ENCODE measurements at places on chromosomes 5 and 9.

GRCh38 chr9:124366476-124367220, 48.6 kb downstream of the PSMB7 start:
- DNase-seq, result no peak

- no peak for DNase-seq
Observed at GRCh38 chr9:34575241-34575640, 14.3 kb downstream of the CNTFR start.

- DNase-seq, result no peak
Observed at GRCh38 chr5:157266286-157267007, 524 bp downstream of the CYFIP2 start.

- peak; percentile 26 for DNase-seq
Observed at GRCh38 chr5:119327018-119327417, 28.8 kb upstream of the TNFAIP8 start.

DNA sequence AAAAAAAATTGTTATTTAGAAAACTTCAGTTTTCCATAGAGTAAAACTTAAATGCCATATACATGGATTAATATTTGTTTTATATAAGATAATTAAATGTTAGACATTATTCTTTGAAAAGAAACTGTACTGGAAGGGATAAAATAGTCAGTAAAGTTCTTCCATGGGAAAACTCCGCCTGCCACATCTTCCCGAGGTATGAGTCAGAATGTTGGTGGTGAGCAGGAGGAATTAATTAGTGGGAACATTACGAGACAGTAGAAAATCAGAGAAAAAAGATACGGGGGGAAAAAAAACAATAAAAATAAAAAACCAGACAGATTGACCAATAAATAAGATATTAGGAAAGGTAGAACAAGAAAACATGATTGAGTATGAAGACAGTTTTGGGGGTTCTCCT, 930.3 kb upstream of the C9orf72 start:
- no peak for DNase-seq

DNA sequence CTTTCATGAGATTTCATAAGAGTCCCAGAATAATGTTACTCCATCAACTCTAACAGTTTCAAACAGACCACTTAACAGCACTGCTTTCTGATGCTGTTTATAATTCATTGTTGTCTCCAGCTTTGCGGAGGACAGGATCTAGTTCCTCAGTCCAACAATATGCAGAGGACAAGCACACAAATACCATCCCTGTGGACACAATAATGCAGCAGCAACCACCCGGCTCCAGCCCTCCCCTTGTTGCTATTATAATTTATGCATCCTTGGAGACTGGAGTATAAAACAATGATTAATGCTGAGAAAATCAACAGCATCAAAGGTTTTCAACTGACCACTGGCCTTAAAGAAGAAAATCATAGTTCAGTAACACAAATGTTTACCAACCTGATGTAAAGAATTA, 108.3 kb downstream of the DENND1A start:
- no peak for DNase-seq

DNA sequence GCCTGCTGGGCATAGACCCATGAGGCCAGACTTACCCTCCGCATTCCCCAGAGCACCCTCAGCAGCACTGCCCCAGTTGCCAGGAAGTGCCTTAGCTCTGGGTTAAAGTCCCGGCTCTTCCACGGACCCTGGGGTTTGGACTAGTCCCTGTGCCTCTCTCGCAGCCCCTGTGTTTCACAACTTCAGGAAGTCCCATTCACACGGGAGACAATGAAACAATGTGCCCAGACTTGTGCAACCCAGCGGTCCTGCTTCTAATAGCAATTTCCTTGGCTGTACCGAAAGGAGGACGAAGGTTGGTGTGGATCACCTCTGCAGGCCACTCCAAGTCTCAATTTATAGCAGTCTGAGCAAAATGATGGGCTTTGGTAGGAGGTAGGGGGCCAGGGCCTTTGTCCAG, 41.8 kb upstream of the FAT2 start:
- no peak for DNase-seq

DNA sequence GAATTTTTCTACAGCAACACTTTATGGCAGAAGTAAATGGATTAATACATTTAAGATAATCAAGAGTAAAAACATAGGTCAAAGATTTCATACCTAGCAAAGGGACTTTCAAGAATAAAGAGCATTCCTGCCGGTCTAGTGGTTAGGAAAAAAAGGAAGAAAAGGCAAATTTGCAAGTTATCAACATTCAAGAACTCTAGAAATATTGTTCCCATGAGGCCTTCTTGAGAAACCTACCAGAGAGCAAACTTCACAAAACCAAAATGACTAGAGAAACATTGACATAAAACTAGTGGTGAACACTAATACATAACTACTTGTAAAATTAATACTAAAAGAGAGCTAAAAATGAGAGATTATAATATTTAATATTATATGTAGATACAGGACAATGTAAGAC, 320.2 kb upstream of the RGMB start:
- no peak for DNase-seq

GRCh38 chr9:119195521-119195920, 173.7 kb downstream of the BRINP1 start:
- DNase-seq, result no peak

- no peak for DNase-seq
Observed at GRCh38 chr9:112551641-112552040, 65.0 kb downstream of the KIAA1958 start.

DNA sequence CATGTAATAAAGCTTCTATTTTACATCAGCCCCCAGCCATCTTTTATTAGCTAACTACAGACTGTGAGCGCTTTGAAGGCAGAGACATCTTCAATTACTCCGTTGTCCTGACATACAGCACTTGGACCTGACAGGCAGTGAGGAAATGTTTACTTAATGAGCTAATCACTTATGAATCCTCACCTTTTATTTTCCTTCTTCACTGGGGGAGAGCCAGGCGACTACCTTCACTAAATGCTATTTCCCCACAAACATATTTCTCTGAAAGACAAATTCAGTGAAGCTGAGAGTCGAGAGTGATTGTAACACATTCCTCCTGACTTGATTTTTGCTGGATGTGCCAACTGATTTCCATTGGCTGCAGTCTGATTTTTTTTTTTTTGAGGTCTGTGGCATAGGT, 192.1 kb upstream of the CLINT1 start:
- DNase-seq, result no peak

GRCh38 chr5:142248853-142249462, 75.9 kb downstream of the SPRY4 start:
- no peak for DNase-seq

DNA sequence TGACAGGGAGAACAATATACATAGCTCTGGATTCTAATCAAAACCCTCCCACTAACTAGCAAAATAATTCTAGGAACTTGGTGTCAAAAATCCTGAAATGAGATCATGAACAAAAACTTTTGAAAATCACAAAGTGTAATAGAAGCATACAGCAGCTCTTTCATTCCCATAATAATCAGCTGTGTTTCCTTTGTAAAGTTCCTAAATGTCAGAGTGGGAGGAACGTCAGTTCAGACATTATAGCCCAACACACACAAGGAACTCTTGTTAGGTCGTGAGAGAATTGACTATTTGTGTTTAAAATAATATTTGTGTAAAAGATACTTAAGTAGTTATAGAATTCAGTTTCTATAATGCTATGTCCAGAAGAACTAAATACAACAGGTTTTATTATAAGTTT, 312.8 kb downstream of the SEMA5A start:
- no peak for DNase-seq

- DNase-seq, result no peak
Observed at GRCh38 chr5:108637134-108637533, 110.6 kb upstream of the FER start.

- no peak for DNase-seq
Observed at GRCh38 chr5:157961176-157961575, 102.2 kb upstream of the CLINT1 start.

DNA sequence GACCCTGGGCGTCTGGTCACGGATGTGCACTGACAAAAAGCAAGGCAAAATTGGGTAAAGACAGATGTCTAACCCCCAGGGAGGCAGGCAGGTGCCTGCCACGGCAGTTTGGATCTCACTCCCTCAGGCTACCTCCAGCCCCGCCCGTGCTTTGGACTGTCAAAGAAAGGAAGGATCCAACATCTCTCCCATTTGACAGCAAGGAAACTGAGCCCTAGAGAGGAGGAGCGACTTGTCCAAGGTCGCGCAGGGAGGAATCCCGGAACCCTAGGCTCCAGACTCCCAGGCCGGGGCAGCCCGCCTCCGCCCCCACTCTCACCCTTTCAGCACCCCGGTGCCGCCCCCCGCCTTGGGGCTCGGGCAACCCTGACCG, 376 bp downstream of the GOLGA1 start:
- no peak for DNase-seq

- DNase-seq, result peak; percentile 14
Observed at GRCh38 chr9:126986506-126986951, 71.9 kb downstream of the RALGPS1 start.

DNA sequence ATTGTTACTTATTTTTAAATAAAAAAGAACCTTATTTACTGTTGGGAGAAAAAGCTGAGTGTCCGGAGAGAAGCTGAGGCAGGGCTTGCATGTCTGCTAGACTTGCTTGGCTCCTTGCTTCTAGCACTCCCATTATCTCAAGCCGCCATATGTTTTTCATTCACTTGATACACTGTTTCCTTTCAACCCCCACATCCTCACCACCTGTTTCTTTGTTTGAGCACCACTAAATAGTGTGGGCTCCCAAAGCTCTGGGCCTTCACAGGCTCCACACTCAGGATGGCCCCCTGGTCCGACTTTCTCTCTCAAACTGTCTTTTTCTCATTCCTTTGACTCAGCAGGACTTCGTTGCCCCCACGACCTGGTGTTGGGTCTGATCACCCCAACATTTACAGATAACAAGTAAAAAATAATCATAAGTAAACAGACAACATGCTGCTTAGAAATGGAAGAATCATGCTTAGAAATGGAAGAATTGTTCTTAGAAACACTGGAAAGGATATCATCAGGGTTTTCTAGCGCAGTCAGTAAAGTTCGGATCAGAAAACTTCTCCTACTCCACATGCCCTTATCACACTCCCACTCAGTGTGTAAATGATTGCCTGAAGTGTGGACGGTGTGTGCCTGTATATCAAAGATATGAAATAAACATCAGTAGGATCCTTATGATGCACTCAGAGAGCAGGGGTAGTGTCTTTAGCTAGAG, 58.5 kb downstream of the APTX start:
- no peak for DNase-seq

DNA sequence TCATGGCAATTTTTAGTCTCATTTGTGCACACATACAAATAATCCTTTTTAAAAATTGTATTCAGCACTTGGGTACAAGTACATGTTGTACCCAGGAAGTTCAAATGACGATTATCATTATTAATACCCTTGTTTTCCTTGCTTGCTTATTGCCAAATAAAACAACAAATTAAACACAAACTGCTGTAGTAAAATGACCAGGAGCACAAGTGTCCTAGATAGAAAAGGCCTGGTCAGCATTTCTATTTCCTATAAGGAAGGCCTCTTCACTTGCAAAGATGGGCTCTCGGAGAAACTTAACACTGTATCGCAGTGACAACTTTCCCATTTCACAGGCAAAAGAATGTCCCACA, 34.7 kb upstream of the PLPP1 start:
- DNase-seq, result no peak

DNA sequence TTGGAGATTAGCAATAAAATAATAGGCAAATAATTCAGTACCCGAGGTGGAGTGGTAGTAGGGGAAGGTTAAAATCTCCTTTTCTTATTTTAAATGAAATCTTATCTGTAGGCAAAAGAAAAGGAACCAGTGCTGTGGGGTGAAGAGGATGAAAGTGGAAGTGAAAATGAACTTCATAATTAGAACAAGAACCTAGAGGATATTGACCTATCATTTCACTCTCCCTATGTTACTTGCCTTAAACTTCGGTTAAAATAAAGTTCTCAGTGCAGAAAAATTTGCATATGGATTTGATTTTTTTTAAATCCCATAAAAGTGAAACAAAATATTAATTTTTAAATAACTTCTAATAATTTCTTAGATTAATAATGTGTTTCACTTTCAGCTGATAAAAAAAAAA, 1094.9 kb upstream of the C9orf72 start:
- DNase-seq, result no peak

GRCh38 chr9:136926749-136927148, 17.8 kb downstream of the FBXW5 start:
- DNase-seq, result no peak

DNA sequence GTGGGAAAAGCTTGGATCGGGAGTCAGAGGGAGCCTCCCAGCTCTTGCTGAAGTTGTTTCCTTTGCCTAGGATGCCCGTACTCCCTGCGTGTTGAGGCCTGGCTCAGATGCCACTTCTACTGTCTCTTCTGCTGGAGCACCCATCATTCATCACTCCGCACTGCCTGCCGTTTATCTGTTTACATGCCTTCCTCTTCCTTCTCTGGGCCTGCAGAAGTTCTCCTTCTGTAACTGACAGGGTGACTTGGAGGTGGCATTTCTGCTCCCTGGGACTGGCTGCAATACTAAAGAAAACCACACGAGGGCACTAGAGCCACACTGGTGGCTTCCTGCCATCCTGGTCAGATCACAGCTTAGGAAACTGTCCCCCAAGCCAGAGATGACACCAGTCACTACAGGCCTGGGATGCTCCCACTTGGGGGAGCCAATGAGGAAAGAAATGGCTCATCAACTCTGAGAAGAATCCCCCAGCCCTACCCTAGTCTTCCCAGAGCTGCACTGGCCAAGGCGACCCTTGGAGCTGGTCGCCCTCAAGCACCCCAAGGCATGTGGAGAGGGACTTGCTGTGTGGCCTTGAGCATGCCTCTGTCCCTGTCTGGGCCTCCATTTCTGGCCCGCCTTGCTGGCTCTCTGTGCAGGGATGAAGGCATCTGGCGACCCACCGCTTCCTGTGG, 9.7 kb upstream of the SLC25A51 start:
- DNase-seq, result peak; percentile 48

- DNase-seq, result no peak
Observed at GRCh38 chr5:167509076-167509475, 782.4 kb upstream of the WWC1 start.

DNA sequence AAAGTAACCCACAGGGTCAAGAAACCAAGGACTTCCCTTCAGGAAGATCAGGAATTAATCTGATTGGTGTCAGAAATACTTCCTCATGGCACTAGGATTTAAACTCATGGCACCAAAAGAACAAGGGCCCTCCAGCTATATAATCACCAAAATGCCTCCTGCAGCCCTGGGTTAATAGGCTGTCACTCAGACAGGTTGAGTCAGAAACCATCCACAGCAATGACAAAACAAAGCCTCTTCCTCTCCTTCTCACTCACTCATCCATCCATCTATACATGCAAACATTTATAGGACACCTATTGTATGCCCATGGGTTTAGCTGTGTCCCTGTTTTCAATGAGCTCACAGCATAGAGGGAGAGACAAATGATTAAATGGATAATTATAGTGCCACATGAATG, 62.5 kb upstream of the SPOCK1 start:
- DNase-seq, result no peak

- no peak for DNase-seq
Observed at GRCh38 chr9:121661328-121661727, 9.9 kb downstream of the DAB2IP start.

- peak; percentile 25 for DNase-seq
Observed at GRCh38 chr5:138354926-138355378, 2.5 kb downstream of the KDM3B start.

GRCh38 chr9:98502976-98503325, 205.8 kb downstream of the GABBR2 start:
- DNase-seq, result no peak
